CD4-positive, alpha-beta T cell (primary cell): ENCODE measurements at places on chromosomes 3 and 15.
A peak's percentile ranks its signal among the peaks of the same experiment; 100 is the strongest.

DNA sequence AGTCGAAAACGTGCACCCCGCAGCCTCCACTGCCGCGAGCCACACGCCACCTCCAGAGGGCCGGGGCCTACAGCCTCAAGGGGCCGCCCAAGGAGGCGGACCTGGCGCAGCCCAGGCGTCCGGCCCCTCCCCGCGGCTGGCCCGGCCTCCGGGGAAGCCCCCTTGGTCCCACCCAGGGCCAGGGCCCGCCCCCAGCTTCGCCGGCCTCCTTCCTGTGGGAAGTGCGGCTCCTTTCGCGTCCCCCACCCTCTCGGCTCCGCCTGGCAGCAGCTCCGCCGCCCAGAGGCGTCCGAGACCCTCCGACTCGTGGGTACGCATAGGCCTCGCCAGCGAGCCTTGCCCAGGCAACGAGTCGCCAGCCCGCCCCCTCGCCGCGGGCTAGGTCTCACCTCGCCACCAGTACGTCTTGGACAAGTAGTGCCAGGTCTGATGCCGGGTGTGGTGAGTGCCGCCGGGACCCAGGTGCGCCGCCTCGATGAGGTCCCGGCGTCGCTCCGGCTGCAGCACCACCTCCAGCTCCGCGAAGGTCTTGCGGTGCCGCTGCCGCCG, 642 bp downstream of the ZBTB11 start:
- DNase-seq = peak; percentile 95

GRCh38 chr3:40242216-40242615, 67.3 kb upstream of the EIF1B start:
- no peak for DNase-seq

DNA sequence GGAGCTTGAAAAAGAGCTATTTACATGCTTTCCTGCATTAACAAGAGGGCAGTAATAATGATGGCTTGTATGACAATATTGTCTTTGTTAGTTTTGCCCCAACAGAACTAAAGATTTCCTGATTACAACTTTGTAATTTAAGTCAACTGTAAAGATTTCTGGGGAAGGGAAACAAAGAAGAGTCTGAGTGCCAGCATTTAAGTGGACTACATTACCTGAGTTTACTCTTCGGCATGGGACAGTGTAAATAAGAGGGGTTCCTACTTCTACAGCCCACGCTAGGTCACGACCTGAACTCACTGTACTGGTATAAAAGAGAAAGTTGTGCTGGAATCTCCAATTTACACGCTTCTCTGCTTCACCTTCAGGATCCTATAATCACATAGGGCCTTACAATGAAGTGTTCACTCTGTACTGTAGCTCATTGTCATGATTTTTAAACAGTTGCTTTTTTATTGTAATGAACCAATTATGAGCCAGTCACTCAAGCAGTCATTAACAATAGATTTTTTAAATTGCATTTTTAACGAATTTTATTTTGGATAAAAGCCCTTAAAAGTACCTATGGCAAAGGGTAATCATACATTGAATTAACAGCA, 39.6 kb downstream of the DPH6 start:
- DNase-seq = no peak

GRCh38 chr3:194225418-194225812, 89.5 kb downstream of the HES1 start:
- DNase-seq = no peak

DNA sequence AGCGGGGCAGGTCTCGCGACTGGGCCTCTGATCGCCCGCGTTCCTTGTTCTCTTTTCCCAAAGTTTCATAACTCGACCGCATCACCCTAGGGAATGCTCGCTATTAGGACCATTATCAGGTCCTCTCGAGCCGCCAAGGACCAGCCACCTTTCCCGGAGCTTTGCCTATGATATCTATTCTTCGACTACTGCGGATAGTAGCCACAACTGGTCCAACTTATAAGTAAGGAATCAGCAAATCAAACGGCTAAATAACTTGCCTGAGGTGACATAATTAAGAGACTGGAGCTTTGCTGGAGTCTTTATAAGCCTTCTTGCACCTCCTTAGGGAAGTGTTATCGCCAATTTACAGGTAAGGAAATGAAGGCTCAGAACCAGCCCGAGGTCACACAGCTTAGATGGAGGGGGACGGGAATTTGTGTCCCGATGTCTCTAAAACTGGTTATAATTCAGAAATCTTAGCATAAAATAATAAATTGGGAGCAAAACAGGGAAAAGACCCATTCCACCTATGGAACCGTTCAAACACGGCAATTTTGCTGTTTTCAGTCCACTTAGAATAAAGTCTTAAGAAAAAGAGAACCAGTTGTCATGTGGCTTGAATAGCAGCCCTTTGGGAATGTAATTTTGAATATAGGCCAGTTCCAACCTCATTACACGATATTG, 479 bp upstream of the PLD1 start:
- no peak for DNase-seq

DNA sequence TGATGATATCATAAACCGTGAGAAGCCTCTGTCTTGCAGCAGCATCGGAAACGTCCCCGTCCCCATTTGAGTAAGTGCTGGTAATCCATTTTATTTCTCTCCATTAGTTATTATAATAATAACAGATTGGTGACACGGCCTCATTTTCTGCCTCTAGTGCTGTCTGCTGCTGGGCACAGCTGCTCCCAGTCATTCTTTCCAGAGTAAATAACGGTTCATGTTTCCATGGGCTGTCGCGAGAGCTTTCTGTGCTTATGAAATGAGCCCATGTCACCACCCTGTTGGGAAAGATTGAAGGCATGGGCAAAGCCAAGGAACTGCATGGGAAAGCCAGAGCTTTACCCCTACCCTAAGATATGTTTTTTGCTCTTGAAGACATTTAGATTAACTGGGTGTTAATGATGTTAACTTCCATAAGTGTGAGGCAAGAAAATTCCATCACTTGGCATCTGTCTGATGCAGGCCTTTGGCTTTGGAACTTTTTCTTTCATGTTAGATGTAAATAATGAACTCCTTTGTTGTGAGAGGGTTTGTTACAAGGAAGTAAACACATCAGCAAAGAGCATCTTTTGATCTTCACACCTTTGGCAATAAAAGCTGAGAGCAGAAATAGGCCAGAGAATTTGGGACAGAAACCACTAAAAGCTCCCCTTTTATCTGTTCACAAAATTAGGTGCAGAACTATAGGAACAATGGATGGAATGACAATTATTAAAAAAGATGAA, 141.8 kb downstream of the FILIP1L start:
- DNase-seq = no peak

DNA sequence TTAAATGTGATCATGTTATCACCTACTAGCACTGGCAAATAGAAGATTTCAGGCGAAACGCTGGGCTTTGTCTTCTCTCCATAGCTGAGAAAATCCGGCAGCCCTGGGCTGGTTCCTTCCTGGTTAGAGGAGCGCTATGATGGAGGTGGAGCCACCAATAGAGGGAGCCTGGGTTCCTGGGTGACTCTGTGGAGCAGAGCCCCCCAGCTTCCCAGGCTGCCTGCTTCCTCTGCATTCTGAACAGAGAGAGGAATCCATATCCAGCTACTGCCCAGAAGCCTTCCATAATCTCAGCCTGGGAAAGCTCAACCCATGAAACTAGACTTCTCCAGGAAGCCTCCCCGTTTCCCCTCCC, 32.6 kb upstream of the IQSEC1 start:
- no peak for DNase-seq

- DNase-seq = no peak
Observed at GRCh38 chr15:75107516-75107907, 84.1 kb downstream of the PPCDC start.

DNA sequence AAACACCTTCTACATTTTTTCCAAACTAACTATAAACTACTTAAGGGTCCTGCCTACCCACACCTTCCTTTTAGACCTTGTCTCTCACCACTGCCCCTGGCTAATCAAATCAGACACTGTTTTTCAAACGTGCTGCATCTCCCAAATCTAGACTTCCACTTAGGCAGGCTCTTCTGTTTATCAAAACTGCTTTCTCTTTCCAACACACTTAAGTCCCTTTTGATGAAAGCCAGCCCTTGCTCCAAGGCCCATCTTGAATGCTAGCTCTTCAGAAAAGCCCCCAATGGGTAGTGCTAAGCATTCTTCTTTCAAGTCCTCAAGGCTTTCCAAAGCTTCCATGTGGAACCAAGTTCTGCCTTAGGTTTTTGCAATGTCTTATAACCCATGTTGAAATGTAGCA, 888.3 kb downstream of the TUSC7 start:
- no peak for DNase-seq

DNA sequence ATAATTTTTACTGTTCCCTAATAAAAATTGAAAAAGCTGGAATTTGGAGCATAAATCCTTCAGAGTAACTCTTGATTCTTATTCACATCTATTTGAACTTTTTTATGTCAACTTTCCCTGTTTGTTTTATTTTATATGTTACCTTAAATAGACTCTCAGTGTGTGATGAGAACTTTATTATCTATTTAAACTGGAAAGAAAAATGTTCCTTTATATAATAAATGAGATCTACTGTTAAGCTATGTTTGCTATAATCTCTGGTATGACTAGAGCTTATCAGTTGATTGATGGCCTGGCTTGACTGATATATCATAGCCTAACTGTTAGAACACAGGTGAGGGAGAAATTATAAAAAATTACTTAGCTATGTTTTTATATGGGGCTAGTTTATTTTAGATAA, 330.6 kb upstream of the EPHA6 start:
- no peak for DNase-seq

GRCh38 chr3:150743508-150743907, 19.5 kb downstream of the SIAH2 start:
- DNase-seq = no peak

DNA sequence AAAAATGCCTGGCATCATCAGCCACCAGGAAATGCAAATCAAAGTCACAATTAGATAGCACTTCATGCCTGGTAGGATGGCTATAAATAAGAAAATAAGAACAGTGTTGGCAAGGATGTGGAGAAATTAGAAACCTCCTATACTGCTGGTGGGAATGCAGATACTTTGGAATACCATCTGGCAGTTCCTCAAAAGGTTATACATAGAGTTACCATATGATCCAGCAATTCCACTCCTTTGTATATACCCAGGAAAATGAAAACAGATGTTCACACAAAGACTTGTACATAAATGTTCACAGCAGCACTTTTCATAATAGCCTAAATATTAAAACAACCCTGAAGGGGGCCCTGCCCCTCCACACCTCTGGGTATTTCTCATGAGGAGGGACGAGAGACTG, 13.7 kb downstream of the ACSBG1 start:
- no peak for DNase-seq

DNA sequence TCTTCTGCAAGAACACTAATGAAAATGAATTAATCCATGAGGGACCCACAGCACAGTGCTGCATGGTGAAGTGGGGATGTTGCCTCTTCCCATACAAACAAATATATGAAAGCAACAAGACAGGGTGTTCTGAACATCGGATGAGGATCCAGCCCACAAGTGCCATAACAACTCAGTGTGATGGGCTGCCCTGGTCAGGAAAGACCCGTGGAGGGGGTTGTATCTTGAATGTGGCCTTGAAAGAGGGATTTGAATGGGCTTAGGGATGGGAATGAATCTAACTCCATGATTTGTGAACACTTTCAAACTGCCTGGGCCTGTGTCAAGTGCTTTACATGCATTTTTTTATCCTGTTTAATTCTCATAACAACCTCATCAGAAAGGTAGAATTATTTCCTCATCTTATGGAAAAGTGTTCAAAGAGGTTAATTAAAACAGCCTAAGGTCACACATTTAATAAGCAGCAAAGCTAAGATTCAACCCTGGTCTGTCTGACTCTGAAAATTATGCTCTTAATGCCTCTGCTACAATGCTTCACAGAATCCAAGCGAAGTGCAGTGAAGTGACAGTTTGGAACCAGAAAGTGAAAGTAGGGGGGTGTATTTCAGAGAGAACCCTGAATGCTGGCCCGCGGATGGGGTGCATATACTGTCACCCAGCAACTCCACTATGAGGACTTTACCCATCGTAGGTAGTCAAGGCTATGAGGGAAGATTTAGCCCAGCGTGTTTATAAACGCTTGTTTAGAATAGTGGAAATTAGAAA, 65.6 kb upstream of the HEG1 start:
- no peak for DNase-seq

GRCh38 chr3:187161556-187161955, 22.3 kb upstream of the RPL39L start:
- DNase-seq = no peak

DNA sequence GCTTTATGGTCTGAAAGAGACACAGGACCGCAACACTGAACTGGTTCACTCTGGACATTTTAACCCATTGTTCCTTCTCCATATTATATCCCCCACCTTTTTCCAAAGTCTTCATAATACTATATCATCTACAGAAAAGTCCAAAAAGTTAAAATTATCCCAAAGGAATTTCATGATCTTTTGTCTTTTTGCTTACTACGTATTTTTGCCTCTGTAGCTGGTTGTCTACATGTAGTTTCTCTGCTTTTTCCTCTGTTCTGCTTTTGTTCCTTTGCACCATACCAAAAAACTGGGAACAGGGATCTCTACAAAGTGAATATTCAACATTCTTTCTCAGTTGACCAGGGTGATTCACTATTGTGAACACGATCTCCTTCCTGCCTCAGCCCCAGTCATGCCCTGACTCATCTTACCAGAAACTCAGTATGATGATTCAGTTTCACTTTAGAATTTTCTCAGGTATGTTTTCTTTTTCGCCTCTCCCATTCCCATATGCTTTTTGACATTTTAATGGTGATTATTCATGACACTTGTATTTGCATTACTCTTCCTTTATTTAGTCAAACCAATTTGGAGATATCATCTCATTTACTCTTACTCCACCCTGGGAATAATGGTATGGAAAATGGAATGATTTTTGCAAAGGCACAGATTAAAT, 14.5 kb downstream of the EMC4 start:
- DNase-seq = no peak

DNA sequence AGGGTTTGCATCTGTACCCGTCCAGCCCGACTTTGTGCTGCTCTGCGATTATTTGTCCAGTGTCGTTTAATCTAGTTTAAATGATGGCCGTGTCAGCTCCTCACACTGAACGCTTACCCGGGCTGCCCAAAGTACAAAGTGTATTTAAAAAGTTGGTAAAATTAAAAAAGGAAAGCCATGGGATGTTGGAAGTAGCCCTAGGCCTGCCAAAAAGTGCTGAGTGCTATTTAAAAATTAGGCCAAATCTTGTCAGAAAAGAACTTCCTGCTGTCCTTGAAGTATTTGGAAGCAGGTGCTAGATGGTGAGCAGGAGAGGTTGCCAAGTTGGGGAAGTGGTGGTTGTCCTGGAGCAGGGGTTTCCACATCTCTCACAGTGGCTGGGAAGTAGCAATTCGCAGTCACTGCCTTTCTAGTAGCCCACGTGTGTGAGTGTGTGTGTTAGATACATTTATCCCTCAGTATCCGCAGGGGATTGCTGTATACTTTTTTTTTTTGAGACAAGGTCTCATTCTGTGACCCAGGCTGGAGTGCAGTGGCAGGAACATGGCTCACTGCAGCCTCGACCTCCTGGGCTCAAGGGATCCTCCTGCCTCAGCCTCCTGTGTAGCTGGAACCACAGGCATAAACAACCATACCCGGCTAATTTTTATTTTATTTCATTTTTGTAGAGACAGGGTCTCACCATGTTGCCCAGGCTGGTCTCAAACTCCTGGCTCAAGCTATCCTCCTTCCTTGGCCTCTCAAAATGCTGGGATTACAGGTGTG, 664 bp downstream of the PPCDC start:
- DNase-seq = no peak
